T-cell (primary cell): ENCODE measurements at places on chromosomes 13 and 19.

DNA sequence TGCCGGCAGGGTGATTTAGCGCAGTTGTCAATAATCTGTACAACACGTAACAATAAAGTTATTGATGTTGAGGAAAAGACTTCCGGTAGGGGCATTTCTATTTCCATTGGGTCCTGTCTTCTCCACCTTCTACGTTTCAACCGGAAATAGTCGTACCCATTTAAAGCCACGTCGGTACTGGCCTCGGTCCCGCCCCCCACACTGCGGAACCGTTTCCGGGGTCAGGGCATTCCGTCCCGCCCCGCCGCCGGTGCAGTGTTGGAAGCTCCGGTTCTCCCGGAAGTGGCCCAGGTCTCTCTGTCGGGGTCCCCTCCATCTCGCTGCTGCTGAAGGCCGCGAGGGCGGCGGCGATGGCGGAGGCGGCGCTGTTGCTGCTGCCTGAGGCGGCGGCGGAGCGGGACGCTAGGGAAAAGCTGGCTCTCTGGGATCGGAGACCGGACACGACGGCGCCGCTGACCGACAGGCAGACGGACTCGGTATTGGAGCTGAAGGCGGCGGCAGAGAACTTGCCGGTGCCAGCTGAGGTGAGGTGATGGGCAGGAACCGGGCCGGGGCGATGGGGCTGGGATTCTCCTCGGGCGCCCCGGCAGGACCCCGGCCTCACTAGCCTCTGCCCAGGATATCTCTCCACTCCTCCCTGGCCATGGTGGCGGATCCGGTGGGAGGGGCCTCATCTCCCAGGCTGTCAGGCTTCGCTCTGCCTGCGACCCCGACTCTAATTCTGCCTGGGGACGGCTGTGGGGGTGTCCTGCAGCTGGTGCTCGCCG lies at the start of gene COG3:
TSS of gene COG3 (plus strand) at position 253 of the 767 bp plus-strand sequence. CDS start at position 351, 98 bp downstream.
- peak; percentile 94 for DNase-seq

- DNase-seq, result no peak
These were observed 32.6 kb upstream of the MEDAG start for GRCh38 chr13:30873499-30873898.

GRCh38 chr19:1009981-1010538 lies 9.8 kb downstream of the GRIN3B start:
- no peak for DNase-seq

GRCh38 chr13:69683921-69684686 lies 423.5 kb upstream of the ATXN8OS start:
- no peak for DNase-seq

DNA sequence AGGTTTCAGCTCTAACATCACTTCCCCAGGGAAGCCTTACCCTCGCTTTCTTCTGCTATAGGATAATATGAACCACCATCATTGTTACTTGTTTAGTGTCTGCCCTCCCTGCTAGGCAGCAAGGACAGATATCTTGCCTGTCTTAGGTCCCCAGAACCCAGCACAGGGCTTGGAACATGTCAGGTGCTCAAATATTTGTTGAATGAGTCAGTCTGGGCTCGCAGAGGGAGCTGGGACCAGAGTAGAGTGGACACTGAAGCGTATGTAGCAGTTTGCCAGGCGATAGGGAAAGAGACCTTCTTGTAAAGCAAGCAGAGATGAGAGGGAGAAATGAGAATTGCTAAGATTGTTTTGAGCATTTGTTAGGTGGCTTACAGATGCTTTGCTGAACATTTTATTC lies 11.7 kb downstream of the BCKDHA start:
- no peak for DNase-seq

- no peak for DNase-seq
These were observed 10.7 kb upstream of the SUPT20H start for GRCh38 chr13:37070145-37070695.

DNA sequence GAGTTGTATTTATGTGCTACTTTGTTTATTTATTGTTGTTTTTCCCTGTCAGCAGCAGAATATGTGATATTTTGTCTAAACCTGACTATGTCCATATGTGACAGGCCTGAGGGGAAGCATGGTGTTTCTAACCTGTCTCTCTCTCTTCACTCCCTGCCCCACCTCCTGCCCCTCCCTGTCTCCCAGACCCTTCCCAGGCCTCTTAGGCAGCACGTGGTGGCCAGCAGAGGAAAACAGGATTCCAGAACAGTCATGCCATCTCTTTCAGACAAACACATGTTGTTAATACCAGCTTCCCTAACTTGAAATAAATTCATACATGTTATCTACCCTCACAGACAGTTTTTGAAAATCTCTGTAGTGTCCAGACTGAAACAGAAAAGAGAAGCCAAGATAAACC lies 31.0 kb upstream of the ATP11A start:
- DNase-seq, result no peak

DNA sequence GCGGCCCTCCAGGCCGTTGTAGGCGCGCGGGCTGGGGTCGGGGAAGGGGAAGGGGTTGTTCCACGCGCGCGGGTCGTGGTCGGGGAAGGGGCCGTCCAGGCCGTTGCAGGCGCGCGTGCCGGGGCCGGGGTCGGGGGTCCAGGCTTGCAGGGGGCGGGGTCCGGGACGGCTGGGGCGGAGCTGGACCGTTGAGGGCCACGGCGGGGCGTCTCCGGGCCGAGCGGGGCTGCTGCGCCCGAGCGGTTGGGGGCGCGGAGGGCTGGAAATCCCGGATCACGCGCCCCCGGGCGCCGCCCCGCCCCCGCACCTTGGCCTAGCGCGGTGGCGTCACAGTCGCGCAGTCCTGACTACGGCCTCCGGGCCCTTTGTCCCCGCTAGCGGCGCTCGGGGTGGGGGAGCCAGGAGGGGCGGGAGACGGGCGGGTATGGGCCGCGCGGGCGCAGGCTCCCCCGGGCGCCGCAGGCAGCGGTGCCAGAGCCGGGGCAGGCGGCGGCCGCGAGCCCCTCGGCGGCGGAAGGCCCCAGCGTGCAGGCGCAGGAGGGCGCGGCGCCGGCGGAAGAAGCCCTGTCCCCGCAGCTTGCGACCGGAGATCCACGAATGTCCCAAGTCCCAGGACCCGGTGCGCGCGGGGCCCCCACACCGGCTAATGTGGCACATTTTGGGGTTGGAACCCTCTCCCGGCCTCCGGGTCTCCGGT lies 665 bp downstream of the GPX4 start:
- peak; percentile 66 for DNase-seq

DNA sequence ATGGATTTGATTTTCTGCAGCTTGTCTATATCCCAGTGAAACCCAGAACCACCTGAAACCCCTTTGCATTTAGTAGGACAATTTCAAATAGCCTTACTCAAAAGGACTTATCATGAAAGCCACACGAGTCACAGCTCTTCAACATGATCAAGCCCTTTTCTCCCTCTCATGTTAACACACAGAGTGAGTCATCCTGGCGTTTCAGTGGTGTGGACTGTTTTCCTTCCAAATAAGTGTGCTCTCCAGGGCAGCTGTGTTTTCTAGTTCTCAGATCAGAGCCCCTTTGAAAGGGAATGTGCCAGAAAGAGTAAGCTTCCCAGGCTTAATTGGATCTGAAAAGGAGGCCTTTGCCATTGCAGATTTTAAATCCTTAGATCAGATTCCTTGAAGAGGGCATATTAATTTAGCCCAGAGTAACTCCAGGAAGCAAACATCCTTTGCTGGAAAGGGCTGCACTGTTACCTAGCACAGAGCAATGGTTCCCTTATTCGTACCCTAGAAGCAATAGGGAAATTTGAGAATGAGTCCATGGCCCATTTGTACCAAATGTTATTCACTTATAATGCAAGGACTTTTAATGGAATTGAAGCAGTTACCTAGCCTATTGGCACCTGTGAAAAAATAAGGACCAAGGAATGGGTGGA lies 51.3 kb downstream of the ERICH6B start:
- DNase-seq, result no peak

DNA sequence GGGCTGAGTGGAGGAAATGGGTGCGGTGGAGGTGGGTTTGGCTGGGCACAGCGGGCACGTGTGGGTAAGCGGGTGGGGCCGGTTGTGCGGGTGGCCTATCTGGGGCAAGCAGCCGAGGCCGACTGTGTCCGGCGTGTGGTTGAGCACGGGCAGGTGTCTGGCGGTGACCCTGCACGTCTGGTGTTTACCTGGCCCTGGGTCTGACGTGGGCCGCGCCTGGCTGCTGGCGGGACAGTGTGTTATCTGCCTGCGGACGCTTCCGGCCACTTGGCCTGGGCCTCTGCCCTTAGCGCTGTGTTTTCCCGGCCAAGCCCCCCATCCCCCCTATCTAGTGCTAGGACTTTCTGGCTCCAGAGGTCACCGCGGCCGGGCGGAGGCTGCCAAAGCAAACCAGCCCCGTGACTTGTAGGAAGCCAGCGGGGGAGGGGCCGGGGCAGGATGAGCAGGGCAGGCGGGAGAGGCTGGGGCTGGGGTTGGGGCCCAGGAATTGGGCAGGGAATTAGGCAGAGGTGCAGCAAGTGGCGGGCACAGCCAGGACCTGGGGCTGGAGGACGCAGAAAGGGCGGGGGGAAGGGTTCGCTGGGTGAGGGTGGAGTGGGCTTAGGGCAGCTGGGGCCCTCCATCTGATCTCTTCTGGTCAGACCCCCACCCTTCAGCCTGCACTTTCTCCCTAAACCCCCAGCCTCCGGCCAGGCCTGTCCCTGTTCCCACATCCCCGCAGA lies 534 bp upstream of the HPN start:
- DNase-seq, result no peak

- DNase-seq, result no peak
These were observed 86.4 kb downstream of the EFNB2 start for GRCh38 chr13:106449096-106449495.

- no peak for DNase-seq
These were observed at the start of gene UNC13A for GRCh38 chr19:17687857-17688784. Gene UNC13A (minus strand): TSS chr19:17688354. CDS start chr19:17688199, 155 bp downstream.

DNA sequence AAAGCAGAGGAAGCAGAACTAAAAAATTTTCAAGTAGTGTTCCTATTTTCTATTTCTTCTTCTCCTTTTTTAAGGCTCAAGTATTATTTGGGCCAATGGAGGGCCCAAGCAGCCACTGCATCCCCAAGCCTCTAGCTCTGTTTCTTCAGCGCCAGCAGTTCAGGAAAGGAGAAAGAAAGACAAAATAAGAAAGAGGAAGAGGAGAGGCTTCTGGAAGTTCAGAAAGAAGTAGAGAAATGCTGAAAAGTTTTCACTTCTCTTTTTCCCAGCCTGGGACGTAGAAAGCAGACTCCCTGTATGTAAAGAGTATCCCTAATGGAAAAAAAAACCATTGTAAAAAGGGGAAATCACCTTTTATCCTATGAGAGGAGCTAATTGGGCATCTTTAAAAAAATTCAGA lies 165.5 kb upstream of the KLF12 start:
- no peak for DNase-seq

- no peak for DNase-seq
These were observed 27.9 kb upstream of the IGFL1 start for GRCh38 chr19:46201454-46202310.

DNA sequence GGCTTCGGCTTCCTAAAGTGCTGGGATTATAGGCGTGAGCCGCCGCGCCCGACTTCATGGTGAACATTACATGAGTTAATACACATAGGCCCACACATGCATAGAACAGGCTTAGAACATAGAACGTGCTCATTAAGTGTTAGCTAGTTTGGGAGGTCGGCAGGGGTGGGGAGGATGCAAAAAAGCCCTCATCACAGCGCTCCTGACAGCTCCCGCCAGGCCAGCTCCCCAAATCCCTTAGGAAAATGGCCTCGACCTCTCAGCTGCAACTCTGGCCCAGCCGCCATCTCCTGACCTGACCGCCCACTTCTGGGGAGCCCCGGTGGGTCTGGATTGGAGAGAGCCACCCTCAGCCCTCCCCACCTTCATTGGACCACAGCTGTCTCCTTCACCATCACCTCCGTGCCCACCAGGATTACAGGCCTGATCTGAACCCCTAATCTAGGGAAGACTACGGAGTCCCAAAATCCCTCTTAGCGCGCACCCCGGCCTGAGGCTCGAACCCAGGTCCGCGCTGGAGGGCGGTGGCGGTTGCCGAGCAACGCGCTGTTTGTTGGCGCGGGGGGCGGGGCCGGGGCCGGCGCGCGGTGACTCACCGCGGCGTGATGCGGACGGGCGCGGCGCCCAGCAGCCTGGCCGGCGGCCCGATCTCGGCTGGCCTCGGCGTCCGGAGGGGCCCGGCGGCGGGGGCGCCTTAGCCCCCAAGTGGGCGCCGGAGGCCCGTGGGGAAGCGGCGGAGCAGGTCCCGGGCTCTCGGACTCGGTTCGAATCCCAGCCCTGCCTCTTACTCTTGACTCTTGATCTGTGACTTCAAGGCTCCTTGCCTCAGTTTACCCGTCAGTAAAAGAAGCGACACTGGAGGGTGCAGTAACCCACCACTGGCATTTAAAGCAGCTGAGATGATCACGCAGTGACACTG lies 26.7 kb upstream of the NANOS3 start:
- DNase-seq, result no peak

DNA sequence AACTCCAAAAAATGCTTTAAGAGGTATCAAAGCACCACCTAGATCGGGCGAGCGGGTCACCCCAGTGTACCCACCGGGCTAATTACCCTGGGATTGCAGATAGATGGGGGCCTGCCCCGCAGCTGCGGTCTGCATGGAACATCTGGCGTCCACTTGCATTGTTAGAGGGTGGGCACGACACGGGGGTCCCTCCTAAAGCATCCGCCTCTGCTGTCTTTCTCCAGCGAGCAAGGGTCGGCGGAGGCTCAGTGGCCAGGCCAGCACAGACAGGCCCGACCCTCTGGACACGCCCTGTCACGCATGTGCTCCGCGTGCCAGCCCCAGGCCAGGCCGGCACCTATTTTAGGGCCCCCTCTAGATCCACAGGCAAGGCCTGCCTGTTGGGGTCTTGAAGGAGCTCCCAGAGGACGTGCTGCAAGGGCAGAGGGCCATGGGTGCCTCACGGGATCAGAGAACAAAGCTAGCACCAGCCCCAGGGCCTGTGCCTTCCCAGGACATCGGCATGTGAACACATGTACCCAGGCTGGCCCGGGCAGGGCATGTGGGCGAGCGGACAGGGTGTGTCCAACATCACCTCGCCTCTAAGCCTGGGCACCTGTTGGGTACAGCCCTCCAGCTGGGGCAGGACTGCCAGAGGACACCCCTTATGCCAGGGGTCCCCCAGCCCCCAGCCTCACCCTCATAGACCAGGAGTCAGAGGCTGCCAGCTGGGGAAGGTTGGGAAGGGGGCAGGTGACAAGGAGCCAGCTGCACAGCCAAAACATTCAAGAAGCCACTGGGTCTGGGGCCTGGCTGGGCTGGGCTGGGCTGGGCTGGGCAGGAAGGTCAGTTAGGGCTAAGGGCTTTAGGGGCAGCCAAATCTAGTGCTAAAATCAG lies 35.6 kb upstream of the NANOS3 start:
- DNase-seq, result no peak

- DNase-seq, result peak; percentile 81
These were observed 44.0 kb downstream of the ZNF823 start for GRCh38 chr19:11694533-11695439.

DNA sequence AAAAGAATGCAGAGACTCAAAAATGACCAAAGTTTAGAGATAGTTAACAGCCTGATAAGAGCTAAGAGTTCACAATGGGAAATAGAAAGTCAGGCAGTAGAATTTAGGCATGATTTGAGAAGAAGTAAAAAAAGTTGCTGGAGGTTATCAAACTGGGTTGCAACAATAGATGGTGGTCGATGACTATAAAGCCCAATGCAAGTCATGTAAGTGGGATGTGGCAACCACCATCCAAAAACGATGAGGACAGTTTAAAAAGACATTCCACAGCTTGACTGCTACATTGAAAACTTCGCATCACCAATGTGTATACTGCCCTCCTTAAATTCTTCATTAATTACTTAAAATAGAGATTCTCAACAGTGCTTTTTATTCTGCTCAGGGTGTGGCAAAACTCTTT lies 19.7 kb downstream of the ELF1 start:
- DNase-seq, result no peak
